ENCODE measurements at places on chromosomes 1 and 21. TPM values are rescaled to one million over a fixed set of nuclear protein-coding genes. Genes with fewer than 3 reads are reported as not detected.
A peak's percentile ranks its signal among the peaks of the same experiment; 100 is the strongest.

HOOK1 gene
- 0.56 TPM for total RNA-seq

PTPN22 gene
- total RNA-seq: 0.25 TPM

VHLL gene
- total RNA-seq: 1.4 TPM

LINGO4 gene
- total RNA-seq: 0.17 TPM

MPC2 gene
- 36.2 TPM for total RNA-seq

DDI2 gene
- total RNA-seq: 18.2 TPM

ERI3 gene
- 74.6 TPM for total RNA-seq

NPHS2 gene
- not detected for total RNA-seq

HPCA gene
- total RNA-seq: 0.87 TPM

DNA sequence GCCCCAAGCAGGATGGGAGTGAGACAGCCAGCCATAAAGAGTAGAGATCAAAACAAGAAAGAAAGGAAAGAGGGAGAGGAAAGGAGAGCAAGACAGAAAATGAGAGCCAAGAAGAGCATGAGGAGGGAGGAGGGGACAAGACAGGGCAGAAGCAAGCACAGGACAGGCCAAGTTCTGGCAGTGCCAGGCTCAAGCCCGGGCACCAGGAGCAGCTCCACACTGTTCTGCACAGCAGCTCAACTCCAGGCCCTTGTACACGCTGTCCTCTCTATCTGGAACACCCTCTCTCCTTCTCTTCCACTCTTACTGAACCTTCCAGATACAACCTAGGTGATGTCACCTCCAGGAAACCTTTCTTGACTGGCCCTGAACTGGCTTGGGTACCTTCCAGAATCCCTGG, 11.7 kb downstream of the IFFO2 start:
- peak; percentile 2 for ATAC-seq

DNA sequence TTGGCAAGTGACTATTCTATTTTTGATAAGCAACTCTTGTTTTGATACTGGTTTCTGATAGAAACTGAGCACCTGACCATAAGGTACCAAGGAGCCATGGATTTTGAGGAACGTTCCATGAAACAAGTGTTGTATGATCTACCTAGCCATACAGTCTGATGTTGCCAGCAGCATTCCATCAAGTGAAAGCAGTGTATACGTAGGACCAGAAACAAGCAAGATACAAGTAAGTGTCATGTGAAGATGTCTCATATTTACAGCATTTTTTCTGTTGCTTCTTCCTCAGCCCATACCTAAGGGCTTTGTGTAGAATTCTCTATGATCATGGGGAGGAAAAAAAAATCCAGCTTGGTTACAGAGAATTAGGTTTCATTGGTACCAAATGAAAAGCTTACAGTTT, 55.6 kb upstream of the RABGAP1L start:
- no peak for ATAC-seq

GRCh38 chr1:200907611-200908097, 13.0 kb downstream of the INAVA start:
- no peak for ATAC-seq

DNA sequence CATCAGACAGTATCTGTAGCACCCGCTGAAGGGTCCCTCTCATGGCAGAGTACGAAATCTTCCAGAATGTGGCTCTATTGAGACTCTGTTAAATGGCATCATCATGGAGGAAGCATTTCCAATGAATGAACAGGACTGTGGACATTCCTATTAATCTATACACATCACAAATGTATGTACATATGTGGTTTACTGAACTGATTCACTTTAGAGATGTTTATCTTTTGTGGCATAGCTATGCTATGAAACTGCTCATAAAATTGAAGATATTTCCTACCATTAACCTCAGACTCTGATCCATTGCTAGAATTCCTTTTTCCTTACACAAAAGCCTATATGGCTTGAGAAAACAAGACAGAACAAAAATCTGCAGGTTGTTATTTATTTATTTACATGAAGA, 259.6 kb upstream of the RRP15 start:
- no peak for ATAC-seq

- ATAC-seq: no peak
Observed at GRCh38 chr1:200299571-200299970, 110.3 kb downstream of the ZNF281 start.

DNA sequence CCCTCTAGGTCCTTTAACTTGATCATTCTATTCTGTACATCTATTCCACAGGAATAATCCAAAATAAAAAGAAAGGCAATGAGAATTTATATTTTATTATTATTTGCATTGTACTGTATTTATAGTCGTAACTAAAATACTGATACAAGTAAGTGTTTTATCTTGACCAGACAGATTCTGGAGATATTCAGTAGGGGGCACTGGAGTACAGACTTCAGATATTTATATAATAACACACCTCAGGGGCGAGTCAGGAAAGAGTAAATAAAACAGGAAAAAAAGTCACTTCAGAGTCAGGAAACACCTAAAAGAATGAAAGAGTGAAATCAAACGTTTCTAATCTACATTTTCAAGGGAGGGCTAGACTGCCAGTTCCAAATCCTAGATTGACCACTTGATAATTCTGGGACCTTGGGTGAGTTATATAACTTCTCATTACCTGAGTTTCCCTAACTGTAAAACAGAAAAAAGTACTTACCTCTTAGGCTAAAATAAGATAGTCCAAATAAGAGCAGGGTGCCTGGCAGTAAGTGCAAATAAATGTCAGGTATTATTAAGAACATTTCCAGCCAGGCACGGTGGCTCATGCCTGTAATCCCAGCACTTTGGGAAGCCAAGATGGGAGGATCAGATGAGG, 31.1 kb upstream of the MTF1 start:
- no peak for ATAC-seq

DNA sequence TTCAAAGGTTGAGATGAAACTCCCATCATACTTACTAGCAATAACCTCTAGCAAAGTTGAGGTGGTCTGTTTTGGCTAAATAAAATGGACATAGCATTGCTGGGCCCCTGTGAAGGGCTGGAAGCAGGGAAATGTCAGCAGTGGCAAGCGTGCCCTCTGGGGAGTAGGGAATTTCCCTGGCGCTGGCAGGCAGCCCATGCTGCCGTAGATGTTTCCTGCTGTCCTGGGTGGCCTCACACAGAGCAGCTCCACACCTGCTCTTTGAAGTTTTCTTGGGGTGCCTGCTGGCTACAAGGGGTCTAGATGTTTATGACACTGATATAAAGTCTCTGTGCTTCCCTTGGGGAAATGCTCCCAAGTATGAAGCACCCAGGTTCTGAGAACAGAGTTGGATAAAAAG, 30.2 kb downstream of the ADARB1 start:
- ATAC-seq: no peak

DNA sequence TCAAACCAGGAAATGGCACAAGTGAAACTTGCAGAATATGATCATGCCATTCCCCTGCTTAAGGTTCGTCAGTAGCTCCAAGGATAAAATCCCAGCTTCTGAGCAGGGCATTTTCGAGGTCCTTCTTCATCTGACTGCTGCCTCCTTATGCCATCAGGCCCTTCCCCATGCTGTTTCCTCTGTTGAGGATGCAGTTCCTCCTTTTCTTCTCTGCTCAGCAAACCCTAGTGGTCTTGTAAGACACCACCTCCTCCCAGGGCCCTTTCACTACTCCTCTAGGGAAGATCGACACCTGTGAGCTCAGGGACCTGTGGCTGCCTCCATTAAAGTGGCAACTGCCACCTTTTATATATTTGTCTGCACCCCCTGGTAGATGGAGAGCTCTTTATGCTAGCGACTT, 62.1 kb upstream of the JUN start:
- no peak for ATAC-seq

GRCh38 chr21:17532292-17532691, 19.4 kb downstream of the CXADR start:
- ATAC-seq: no peak

DNA sequence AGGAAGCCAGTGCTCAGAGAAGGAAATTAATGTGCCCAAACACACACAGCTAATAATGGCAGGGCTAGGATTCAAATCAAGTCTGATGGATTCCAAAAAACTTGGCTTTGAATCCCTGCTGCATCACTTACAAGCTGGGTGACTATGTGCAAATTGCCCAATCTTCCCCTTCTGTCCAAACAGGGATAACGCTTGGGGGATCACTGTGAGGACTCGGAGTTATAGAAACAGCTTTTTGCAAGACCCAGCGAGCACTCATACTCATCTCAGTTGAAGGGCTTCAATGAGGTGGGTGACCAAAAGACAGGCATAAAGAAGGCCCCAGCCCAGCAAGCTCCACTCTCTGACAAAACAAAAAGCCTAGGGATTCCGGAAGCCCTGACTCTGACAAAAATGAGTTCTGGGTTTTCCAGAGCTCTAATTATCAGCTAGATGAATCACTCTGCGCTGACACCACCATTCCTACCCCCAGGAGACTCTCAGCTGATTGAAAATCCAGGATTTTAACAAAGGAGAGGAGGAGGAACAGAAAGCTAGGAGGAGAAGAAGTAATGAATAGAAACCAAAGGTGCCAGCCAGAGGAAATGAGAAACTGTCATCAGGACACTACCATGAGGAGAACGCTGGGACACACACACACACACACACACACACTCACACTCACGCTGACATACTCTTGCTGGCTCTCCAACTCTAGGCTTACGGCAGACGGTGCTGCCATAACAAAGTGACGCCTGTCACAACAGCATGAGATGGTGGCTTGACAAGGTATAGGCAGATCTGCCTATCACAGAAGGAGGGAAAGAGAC, 1.6 kb upstream of the STK40 start:
- no peak for ATAC-seq

- ATAC-seq: no peak
Observed at GRCh38 chr1:112754116-112754628, 39.0 kb upstream of the PPM1J start.

DNA sequence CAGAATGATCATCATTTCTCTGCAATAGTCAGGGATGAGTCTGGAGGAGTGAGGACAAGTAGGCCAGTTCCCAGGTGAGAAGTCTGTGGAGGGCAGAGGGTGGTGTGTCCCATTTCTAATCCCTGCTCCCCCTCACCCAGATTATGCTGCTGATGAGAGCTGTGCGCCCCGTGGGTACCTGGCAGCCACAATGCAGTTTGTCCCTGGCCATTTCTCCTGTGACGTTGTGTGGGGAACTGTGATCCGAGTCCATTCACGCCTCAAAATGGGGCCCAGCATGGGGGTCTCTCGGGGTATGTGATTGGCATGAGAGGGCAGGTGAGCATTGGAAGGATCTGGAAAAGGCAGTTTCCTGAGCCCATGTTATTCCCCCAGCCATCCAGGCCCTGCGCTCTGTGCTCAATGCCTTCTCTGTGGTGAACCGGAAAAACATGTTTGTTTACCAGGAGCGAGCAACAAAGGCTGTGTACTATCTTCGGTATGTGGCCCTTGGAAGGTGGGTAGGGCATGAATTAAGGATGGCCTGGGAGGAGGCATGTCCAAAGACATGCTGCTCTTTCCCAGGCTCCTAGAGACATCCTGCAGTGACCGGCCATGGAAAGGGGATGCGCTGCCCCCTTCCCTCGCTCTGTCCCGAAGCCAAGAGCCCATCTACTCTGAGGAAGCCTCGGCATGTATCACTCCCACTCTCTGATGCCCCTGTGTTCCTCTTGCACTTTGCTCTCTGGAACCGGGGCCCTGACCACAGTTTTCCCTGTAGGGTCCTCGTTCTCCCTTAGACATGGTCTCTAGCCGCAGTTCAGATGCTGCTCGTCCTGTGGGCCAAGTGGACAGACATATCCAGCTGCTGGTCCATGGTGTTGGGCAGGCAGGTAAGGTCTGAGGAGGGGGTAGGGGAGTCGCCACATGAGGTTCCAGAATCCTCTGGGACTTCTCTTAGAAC, 16.4 kb downstream of the HYI start:
- no peak for ATAC-seq

- peak; percentile 74 for ATAC-seq
Observed at GRCh38 chr1:218521414-218522169, 176.5 kb downstream of the TGFB2 start.

- ATAC-seq: no peak
Observed at GRCh38 chr1:56396581-56396980, 182.8 kb downstream of the PLPP3 start.

- peak; percentile 71 for ATAC-seq
Observed at GRCh38 chr1:164320790-164321731, 237.9 kb upstream of the PBX1 start.

- ATAC-seq: peak; percentile 76
Observed at GRCh38 chr1:244335456-244335855, 116.3 kb downstream of the ADSS2 start.

GRCh38 chr1:240098534-240098933, 6.9 kb downstream of the FMN2 start:
- no peak for ATAC-seq

DNA sequence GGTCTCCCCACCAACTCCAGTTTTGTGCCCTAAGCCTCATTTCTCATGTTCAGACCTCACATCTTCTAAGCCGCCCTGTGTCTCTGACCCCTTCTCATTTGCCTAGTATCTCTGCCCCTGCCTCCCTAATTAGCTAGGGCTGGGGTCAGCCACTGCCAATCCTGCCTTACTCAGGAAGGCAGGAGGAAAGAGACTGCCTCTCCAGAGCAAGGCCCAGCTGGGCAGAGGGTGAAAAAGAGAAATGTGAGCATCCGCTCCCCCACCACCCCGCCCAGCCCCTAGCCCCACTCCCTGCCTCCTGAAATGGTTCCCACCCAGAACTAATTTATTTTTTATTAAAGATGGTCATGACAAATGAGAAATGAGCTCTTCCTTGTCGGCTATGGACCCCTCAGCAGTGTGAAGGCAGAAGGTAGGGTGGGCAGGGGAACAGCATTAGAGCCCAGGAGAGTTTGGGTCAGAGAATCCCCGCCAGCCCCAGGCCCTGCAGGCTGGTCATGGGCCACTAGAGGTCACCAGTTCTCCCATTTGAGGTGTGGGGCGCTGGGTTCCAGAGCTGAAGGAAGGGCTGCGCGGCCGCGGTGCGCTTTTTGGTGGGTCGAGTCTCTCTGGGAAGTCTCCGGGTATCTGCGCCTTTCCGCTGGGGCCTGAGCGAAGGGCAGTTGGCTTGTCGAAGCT, 11.5 kb downstream of the ADAMTSL4 start:
- peak; percentile 74 for ATAC-seq

DNA sequence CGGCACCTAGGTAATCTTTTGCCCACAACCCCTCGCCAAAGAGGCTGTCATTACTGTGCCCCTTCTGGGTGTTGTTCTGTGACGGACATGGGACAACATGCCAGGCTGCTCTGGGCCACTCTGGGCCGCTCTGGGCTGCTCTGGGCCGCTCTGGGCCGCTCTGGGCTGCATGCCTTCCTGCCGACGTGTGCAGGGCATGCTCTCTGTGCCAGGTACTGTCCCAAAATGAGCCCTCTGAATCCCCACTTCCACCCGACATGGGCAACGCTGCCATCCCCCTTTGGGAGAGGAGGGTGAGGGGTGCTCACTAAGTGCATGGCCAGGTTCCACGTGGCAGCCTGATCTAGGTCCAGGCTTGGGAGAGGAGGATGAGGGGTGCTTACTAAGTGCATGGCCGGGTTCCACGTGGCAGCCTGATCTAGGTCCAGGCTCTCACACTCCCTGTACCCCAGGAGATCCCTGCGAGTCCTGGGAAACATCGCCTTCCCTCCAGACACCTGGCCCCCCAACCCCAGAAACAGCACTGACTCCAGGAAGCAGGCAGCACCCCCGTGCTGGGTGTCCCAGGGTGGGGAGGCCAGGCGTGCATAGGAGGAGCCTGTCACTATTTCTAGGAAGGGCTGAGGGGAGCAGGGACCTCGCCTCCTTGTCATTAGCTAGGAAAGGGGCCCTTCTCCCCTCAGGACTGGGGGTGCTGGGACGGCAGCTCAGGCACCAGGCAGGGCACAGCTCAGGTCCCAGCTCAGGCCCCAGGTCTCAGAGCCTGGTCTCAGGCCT, 16.5 kb downstream of the TTC34 start:
- ATAC-seq: no peak

GRCh38 chr1:205497351-205497750, 7.1 kb upstream of the CDK18 start:
- peak; percentile 19 for ATAC-seq

Data from motor neuron (in vitro differentiated cells).